SW480 (cell line): ENCODE measurements at places on chromosomes 12 and 14.
A peak's percentile ranks its signal among the peaks of the same experiment; 100 is the strongest.

DNA sequence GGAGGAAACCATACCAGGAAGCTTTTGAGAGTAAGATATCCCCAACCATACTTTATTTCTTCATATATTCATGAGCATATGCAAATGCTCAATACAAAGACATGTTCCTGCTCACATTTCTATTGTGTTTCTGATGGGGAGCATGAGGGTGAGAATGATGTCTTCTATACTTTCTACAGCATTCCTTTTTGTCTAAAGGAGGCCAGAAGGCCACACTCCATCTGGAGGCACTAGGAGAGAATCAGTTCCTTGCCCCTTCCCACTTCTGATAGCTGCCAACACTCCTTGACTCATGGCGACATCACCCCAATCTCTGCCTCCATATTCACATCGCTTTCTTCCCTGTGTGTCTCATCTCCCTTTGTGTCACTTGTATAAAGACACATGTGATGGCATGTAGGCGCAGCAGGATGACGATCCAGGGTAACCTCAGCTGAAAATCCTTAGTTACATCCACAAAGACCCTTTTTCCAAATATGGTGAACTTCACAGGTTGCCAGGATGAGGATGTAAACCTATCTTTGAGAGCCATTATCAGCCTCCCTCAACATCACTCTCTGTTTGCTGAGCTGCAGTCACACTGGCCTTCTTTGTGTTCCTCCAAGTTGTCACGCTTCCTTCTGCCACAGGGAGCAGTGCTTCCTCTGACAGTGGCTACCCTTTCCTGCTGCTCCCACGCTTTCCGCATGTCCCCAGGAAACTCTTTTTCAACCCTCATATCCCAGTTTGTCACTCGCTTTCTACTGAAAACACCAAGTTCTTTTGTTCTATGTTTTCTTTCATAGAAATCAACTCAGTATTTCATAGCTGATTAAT is 96.9 kb downstream of the STXBP6 start:
- peak; percentile 3 for DNase-seq

- no peak for DNase-seq
Observed at GRCh38 chr12:71760471-71760870, 5.8 kb downstream of the RAB21 start.

DNA sequence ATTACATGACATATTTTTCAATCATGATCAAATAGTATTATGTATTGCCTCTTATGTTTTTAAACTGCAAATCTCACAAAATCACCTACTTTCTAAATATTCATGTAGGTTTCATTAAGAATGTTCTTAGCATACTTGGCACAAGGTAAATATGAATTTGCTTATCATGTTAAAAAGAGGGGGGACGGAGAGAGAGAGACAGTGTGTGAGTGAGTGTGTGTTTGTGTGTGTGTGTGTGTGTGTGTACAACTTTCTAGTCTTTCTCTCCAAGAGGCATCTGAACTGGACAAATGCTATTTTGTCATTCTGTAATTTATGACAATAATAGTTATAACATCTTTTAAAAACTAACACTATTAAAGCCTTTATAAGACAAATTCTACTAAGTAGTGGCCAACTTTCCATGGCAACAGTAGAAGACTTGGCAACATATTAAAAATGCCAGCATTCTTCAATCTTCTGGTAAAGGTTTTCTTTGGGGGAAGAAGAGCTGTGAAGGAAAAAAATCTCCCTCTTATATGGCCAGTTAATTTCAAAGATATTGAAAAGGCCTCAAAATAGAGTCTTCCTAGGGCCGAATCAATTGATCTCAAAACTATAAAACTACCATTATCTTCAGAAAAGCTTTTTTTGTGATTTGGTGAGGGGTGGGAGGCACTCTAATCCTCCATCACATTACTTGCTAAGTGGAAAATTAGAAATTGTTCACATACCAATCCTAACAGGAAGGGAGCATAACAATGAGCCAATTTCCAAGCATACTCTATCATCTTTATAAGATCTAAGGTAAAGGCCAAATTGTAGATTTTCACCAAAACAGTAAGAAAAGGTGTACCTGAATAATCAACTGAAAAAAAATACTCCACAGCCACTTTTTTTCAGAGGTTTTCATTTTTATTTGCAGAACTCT is 28.2 kb downstream of the CDK17 start:
- no peak for DNase-seq

- peak; percentile 85 for DNase-seq
Observed at GRCh38 chr12:10331642-10332239, 24.1 kb downstream of the KLRD1 start.

- DNase-seq: no peak
Observed at GRCh38 chr12:119797090-119797489, 80.0 kb downstream of the CIT start.

DNA sequence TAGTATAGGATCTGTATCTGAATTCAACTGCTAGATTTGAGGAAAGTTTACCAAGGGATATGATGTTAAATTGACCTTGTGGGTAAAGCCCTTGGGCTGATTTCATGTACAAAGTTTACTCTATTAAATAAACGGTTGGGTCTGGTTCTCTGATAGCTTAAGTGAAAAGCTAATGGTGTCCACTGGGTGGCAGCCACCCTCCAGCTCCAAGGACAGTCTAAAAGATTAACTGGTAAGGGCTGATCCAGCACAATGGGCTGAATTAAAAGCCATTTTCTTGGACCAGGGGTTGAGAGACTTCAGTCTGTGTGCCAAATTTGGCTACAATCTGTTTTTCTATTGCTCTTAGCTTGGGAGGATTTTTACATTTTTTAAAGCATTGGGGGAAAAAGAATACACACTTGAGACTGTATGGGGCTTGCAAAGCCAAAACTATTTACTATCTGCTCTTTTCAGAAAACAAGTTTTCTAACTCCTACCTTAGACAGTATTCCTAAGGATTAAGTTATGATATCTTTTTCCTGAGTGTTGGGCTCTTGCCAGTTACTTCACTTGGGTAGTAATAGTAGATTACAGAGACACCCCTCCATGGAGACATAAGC is 116.5 kb downstream of the GPHN start:
- peak; percentile 59 for DNase-seq

DNA sequence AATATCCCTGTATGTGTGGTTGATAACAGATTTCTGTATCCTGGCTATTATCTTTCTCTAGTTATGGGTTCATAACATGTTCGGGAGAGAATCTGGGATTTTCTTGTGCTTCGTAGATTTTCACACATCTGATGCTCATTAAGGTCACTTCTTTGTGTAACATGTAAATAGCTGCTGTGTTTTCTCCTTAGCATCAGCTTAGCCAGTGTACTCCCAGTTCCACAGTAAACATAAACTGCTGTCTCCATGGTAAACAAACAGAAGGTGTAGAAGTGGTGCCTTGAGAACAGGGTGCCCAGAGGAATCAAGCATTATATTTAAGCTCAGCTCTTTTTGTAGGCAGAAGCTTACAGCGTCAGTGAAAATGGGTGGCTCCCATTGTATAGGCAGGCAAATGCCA is 88.0 kb downstream of the ANO6 start:
- DNase-seq: no peak

DNA sequence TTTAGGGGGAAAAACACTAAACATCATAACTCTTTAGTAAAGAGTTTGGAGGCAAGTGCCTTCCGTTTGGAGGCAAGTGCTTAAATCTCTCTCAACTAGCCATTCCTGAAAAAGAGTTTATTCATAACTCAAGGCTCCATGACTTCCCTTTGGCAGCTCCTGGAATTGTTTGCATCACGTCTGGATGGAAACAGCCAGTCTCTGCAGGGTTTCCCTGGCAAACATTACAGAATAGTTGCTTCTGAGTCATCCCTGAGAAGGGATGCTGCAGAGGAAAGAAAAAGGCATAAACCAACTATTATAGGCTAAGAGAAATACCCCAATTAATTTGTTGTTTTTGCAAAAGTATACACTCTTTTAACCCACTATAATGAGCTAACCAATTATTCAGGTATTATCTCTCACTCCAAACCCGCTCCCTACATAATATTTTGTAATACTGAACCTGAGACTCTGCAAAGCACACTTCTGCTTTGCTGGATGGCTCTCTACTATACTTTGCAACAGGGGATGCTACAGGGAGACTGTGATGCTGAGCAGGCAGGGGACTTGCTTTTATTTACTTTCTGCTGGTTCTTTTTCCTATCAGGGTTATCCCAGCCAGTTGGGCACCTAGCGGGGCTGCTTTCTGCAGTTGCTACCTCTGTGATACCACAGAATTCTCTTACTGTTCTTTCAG is 497.7 kb downstream of the FUT8 start:
- no peak for DNase-seq
